ENCODE measurements at places on chromosomes 7 and 10.

- no peak for DNase-seq
Measured at GRCh38 chr10:21327289-21327993, 198.0 kb downstream of the SKIDA1 start.

DNA sequence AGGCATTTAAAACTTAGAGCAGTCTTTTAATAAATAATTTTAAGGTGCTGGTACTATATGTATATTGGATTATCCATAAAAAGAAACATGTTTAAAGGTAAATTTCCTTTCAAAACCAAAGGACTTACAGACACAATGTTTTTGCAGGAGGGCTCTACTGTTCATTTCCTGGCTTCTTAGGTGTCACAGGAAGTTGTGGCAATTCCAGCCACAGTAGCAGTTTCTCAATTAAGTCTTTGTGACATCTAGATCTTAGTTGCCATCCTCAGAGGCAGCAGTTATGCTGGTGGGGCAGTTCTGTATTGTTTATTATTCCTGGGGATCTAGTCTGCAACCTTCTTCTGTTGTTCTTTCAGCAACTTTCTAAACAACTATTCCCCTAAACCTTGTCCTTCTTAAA, 460.1 kb downstream of the MAGI2 start:
- no peak for DNase-seq

- no peak for DNase-seq
Measured at GRCh38 chr7:32453341-32454011, 36.7 kb downstream of the LSM5 start.

- DNase-seq = no peak
Measured at GRCh38 chr7:64883113-64883905, 19.8 kb upstream of the ZNF273 start.

DNA sequence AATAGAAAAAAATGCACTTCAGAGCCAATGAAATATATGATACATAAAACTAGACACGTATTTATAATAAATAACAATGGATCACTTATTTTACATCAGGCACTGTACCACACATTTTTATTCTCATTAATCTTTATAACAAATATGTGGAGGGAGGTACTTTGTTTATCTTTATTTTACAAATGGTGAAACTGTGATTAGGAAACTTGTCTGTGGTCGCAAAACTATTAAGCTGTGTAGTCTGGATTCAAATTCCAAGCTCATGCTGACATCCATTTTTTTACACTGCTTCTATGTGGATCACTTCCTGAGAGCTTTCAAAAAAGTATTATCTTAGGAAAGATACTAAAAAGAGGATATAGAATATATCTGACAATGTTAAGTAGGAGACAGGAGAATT, 978.6 kb downstream of the SORCS1 start:
- no peak for DNase-seq

DNA sequence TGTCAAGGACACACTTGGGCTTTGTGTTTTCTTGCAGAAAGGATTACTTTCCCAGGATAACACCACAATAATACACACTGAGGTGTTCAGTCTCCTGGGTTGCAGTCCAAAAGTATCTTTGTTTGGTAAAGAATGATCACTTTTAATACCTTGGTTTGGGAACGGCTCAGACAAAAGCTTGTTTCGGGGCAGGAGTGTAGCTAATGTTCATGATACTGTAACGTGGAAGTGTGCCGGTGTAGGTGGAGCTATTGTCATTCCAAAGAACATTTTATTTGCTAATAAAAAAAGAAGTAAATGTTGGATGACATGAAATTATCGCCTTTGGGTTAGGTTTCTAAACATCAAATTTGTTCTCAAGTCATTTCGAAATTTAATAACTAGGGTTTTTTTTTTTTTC, 1.2 kb downstream of the EIF4H start:
- no peak for DNase-seq

DNA sequence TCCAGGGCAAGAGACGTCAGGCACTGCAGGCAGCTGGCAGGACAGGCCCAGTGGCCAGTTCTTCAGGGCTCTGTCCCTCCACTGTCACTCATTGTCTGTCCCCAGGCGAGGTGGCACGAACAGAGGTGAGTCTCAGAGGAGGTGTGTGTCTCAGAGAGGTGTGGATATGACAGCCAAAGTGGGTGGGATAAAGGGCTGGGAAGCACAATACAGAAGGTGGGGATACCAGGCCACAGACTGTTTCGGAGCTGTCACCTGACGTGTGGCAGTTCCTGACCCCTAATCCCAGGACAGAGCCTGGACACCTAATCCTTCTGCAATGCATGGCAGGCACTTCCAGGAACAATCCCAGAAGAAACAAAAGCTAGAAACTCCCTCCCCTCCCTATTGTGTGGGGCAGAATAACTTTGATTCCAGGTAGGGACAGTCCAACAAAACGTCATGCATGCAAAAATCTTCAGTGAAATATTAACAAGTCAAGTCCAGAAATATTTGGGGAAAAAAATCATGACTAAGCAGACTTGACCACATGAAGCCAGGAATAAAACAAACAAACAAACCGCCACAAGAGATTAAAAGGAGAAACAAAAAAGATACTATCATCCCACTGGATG, 11.6 kb downstream of the KLRG2 start:
- no peak for DNase-seq

- no peak for DNase-seq
Measured at GRCh38 chr7:13628239-13629001, 361.0 kb downstream of the ETV1 start.

- no peak for DNase-seq
Measured at GRCh38 chr10:100749309-100750217, 4.2 kb downstream of the PAX2 start.

DNA sequence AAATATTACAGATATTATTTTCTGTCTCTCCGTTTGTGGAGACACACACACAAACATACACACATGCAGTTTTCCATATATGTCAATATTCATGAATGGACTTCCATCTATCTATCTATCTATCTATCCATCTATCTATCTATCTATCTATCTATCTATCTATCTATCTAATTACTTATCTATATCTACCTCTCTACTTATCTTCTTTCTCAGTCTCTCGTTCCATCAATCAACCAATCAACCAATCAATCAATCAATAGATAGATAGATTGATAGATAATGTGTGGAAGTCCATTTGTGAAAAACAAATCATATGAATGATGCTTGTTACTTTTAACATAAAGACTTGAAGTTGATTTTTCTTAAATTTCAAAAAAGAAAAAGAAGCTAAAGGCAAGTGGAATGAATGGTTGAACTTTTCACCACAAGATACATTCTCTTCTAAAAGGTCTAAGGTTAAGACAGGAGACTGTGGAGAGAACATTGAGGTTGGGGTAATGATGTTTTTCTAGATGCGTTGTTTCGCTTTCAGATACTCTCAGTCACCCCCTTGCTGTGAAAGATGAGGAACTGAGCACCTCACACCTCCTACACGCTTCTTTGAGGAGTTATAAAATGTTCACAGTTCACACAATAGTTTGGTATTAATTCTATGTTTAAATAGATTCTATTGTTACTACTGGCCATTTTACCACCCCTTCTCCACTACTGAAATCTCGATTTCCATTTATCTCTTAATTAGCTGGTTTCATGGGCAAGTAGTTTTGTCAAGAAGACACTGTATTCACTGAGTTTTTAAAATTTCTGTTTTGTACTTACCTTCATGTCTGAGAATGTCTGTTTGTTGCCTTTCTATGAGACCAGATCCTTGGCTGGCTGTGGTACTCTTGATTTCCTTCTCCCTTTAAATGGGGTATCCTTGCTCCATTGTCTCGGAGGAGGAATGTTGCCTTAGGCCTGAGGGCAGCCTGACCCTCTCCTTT, 114.1 kb downstream of the EMX2 start:
- no peak for DNase-seq

DNA sequence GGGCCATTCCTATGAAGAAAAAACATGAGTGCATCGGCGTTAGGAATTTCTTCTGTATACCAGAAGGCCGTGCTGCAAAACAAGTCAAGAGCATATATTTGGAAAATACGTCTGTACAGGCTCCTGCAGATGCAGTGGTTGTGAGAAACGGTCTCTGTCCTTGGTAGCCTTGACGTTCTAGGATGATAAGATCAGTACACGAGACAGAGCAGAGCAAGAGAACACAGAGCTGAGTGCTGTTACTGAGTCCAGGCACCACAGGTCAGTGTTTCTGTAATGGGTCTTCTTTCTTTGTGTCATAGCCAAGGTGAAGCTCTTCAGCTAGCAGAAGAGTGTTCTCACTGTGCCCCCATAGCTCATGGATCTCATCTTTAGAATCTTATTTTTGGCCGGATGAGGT, 62.8 kb downstream of the WDR37 start:
- DNase-seq = no peak

- DNase-seq = no peak
Measured at GRCh38 chr7:42960762-42961161, 28.6 kb downstream of the MRPL32 start.

- DNase-seq = peak; percentile 5
Measured at GRCh38 chr10:125521721-125522680, 161.0 kb downstream of the TEX36 start.

DNA sequence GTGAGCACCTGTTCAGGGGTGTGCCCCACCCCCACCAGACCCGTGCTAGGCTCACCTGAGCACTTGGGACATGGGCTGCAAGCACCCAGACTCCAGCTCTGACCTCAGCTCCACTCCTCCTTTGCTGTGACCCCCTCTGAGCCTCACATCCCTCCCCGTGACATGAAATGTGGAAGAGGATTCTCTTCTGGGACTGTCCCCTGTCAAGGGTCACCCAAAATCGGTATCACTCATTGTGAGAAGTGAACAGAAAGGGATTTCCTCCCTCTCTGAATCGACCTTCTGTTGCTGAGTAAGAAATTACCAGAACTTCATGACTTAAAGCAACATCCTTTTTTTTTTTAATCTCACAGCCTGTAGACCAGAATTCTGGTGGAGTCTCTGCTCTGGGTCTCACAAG, 6.2 kb upstream of the CHST15 start:
- no peak for DNase-seq

- no peak for DNase-seq
Measured at GRCh38 chr10:88804083-88804812, 1.7 kb downstream of the LIPM start.

DNA sequence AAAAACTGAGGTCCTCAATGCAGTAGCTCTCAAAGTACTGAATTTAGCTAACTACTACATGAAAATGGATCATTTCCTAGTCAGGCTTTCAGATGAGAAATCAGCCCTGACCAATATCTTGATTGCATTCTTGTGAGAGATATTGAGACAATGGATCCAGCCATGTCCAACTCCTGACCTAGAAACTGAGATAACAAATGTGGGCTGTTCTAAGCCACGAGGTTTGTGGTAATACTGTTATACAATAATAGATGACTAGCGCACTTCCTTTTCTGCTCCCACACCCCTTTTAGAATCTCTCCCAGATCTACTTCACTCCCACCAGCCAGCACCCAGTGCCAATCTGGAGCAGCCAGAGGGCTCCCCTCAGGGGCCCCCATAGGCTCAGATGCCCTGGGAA, 209.3 kb upstream of the KMT2E start:
- DNase-seq = no peak

DNA sequence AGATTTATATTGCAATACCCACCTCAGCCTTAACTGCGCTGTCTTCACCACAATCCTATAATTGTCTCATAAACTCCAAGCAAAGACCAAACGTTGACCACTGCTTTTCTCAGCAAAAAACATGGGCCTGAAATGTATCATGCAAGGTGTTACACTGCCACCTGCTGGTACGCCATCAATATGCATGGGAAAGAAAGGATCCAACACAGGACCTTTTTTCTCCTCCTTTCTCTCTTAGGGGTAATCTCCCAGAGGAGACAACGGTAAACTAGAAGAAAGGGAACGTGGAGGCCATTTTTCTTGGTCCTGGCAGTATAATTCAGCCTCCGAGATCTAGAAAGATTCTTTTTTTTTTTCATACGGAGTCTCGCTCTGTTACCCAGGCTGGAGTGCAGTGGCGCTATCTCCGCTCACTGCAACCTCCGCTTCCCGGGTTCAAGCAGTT, 79.1 kb upstream of the MPP7 start:
- DNase-seq = peak; percentile 65

- no peak for DNase-seq
Measured at GRCh38 chr10:47369251-47369894, 14.7 kb downstream of the ZNF488 start.

DNA sequence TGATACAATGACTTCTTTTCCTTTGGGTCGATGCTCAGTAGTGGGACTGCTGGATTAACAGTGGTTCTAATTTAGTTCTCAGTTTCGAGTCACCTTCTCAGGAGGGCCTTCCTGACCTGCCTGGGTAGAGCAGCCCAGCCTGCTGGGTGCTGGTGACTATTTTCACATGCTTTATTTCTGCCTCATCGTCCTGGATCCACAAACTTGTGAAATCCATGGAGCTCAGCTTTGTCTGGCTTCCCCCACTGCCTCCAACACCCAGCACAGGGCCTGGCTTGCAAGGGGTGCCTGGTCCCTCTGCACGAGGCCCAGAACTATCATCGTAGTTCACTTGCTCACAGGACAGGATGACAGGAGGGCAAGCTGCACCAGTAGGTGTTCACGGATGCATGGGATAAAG, 46.9 kb downstream of the SPOCK2 start:
- no peak for DNase-seq

DNA sequence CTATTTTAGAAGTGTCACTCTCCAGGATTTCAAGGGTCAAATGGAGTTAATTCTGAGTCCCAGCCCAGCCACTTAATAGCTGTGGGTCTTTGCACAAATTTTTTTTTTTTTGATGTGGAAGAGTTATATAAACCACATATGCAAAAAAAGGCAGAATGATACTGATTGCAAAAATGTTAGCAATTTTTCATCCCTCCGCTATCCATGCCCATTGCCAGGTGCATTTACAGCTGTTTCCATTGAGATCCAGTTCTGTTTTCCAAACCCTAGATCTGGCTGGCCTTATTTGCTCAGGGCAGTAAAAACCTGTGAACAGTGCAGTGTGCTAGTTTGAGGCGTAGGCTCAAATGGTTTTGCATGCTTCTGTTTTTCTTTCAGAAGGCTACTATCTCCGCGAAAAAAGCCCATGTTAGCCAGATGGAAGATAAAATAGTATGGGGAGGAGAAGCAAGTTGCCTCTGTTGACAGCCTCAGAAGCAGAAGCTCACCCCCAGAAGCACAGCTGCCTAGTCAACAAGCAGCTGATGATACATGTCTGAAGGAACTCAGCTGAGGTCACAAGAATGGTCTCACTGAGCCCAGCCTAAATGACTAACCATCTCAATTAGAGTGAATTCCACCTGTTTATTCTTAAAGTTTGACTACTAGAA, 997 bp upstream of the ZNF138 start:
- no peak for DNase-seq

GRCh38 chr10:77090381-77091356, 546.9 kb downstream of the KCNMA1 start:
- DNase-seq = no peak

DNA sequence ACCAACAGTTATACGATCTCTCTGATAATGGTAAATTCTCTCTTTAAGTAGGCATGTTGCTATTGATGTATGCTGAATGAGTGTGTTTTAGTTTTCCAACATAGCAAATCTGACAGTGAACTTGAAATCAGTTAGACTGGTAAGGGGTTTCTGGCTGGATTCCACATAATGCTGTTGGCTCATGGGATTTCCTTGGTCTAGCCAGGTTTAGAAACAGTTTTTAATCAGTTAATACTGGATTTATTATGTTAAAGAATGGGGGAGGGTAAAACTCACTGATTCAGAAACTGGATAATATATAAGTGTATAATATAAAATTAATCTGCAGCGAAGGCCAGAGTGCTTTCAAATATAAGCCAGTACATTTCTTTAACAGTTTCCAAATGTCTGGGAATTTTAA, 55.6 kb downstream of the PCDH15 start:
- no peak for DNase-seq

GRCh38 chr7:98174334-98175259, 36.6 kb upstream of the BHLHA15 start:
- DNase-seq = no peak
